Caco-2 (cell line): ENCODE measurements at places on chromosomes 1 and 21. TPM values are rescaled to one million over a fixed set of nuclear protein-coding genes. Genes with fewer than 3 reads are reported as not detected.

- no peak for DNase-seq
- no peak within 1 kb of the TSS for H3K27ac ChIP-seq
- H3K4me3 ChIP-seq = no peak within 1 kb of the TSS
- H3K36me3 ChIP-seq = no peaks in the 10 kb centered on the region
Measured at GRCh38 chr1:173635116-173635515, at the start of gene TEX50. Gene TEX50, plus strand, starts transcription at chr1:173635338. Its CDS starts 184 bp downstream, at chr1:173635522.

The MAP3K7CL gene
- 8.2 and 9.9 TPM in 2 replicates for total RNA-seq

- H3K27ac ChIP-seq = no peak overlapping the region
- DNase-seq = peak; percentile 43
- H3K27me3 ChIP-seq = no peaks in the 10 kb centered on the region
- peaks cover 6% of the 10 kb centered on the region; the same call in 1 of the 2 replicates for H3K4me1 ChIP-seq
- no peak overlapping the region for H3K4me3 ChIP-seq
Measured at GRCh38 chr21:33374450-33375096, 28.6 kb upstream of the IFNGR2 start.

The GJC2 gene
- total RNA-seq = 1.1 and 1.5 TPM in 2 replicates

- no peak overlapping the region for H3K27ac ChIP-seq
Measured at GRCh38 chr1:184362876-184363275, 24.0 kb upstream of the C1orf21 start.

GRCh38 chr1:1875932-1876331, 15.0 kb downstream of the GNB1 start:
- no peak for DNase-seq
- H3K27ac ChIP-seq = no peak overlapping the region
- H3K4me3 ChIP-seq = no peak overlapping the region
- no peaks in the 10 kb centered on the region for H3K4me1 ChIP-seq
- H3K36me3 ChIP-seq = peaks cover 3% of the 10 kb centered on the region; the same call in 1 of the 2 replicates

The SLC5A9 gene
- 3.9 and 4.9 TPM in 2 replicates for total RNA-seq

The ALX3 gene
- not detected in 2 replicates for total RNA-seq

- no peak overlapping the region for H3K4me3 ChIP-seq
- no peaks in the 10 kb centered on the region for H3K4me1 ChIP-seq
- no peaks in the 10 kb centered on the region for H3K27me3 ChIP-seq
- no peak overlapping the region for H3K27ac ChIP-seq
- no peaks in the 10 kb centered on the region for H3K36me3 ChIP-seq
Measured at GRCh38 chr1:52166996-52167753, 25.3 kb downstream of the ZFYVE9 start.

GRCh38 chr1:59901770-59902388, 24.7 kb downstream of the CYP2J2 start:
- DNase-seq = no peak
- no peaks in the 10 kb centered on the region for H3K36me3 ChIP-seq
- no peaks in the 10 kb centered on the region for H3K27me3 ChIP-seq
- H3K27ac ChIP-seq = no peak overlapping the region
- H3K4me1 ChIP-seq = peaks cover 5% of the 10 kb centered on the region; the same call in 1 of the 2 replicates

- peaks cover 7% of the 10 kb centered on the region for H3K36me3 ChIP-seq
- DNase-seq = no peak
- H3K27ac ChIP-seq = peak overlapping the region; percentile 57
- no peaks in the 10 kb centered on the region for H3K27me3 ChIP-seq
Measured at GRCh38 chr1:223756806-223757700, 44.7 kb downstream of the CAPN2 start.

DNA sequence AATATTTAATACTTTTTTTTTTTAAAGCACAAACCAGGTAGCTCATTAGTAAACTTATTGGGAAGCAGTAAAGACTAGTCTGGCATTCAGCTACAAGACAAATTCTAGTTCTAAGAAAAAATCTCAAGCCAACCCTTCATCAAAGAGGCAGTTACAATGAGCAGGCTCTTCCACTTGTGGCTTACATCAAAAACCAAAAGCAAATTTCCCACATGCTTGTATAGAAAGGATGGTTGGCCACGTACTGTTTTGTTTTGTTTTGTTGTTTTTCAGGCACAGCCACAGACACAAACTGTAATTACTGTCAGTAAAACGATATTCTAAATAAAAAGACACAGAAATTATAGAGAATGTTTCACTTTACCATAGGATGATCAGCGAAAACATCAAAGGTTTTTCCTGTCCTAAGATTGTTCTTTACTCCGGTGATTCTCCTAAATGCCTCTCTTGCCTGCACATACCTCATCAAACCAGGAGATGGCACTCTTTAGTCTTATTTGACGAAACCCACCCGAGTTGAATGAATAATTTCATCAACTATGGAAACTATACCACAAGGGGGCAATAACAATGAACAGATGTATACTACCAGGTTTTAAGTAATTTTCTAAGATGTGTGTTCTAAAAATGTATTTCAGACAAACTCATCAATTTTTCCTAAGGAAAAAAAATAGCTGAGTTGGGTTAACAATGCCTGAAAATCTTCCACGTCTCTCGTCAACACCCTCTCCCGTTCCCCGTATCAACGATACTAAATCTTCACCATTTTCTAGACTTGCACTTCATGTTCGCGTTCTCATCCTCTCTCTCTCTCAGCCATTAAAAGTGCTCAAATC, 26.9 kb downstream of the RPL5 start:
- no peak overlapping the region for H3K4me3 ChIP-seq
- no peaks in the 10 kb centered on the region for H3K27me3 ChIP-seq
- H3K36me3 ChIP-seq = no peaks in the 10 kb centered on the region
- no peaks in the 10 kb centered on the region for H3K4me1 ChIP-seq
- H3K27ac ChIP-seq = no peak overlapping the region

DNA sequence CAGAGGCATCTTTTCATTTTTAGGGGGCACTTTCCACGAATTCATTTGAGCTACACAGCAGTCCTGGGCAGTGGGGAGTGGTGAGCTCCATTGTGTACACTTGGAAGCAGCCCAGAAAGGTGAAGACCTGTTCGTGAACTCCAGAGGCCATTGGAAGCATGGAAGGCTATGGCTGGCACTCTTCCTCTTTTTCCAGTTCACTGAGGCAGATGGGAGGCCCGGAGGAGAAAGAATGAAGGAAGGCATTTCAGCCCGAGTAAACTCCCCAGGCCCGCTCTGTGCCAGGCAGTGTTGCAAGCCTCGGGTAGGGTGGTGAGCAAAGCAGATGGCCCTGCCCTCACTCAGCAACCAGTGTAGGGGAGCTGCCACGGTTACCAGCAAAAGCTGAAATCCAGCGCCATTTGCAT, 673 bp upstream of the DHCR24 start:
- no peaks in the 10 kb centered on the region; the same call in 1 of the 2 replicates for H3K36me3 ChIP-seq
- H3K4me3 ChIP-seq = peak overlapping the region; percentile 98
- peak overlapping the region; percentile 89 for H3K27ac ChIP-seq
- no peaks in the 10 kb centered on the region for H3K27me3 ChIP-seq
- no peak for DNase-seq

The S100A16 gene
- 220 and 243 TPM in 2 replicates for total RNA-seq

The COL8A2 gene
- total RNA-seq = 0.07 and 0.18 TPM in 2 replicates

DNA sequence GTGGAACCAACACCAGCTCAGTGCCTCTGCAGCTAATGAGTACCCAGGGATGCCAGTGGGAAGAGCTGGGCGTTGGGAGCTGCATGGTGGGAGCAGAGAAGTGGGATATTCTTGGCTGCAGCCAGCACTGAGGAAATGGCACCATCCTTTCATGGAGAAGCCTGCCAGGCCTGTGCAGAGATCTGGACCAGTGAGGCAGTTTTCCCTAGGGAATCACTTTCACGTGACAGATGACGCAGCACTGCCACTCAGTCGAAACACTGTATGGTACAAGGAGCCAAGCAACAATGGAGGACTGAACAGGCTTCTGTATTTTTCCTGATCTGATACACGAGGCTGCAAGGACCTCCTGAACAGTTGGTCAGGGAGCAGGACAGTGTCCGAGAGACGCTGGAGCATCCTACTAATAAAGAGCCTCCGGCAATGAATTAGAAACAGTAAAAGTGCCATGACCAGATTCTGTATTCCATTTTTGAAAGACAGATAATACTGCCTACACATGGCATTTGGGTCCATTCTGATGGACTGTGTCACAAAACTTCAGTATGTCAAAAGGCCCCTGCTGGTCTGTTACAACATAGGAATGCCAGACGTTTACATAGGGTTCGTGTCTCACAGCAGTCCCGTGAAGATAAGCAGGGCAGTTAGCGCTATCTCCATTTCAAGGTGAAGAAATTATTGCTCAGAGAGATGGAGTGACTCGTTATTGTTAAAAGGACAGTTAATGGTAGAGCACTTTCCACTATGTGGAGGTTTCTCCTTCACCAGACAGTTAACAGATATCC, 44.0 kb upstream of the LMO4 start:
- no peak overlapping the region for H3K27ac ChIP-seq
- peak; percentile 51 for DNase-seq
- no peaks in the 10 kb centered on the region for H3K36me3 ChIP-seq
- H3K27me3 ChIP-seq = no peaks in the 10 kb centered on the region
- H3K4me3 ChIP-seq = no peak overlapping the region

- no peaks in the 10 kb centered on the region for H3K27me3 ChIP-seq
- no peaks in the 10 kb centered on the region for H3K36me3 ChIP-seq
- H3K4me3 ChIP-seq = no peak overlapping the region
- DNase-seq = no peak
- no peaks in the 10 kb centered on the region for H3K4me1 ChIP-seq
- H3K27ac ChIP-seq = peak overlapping the region; percentile 18
Measured at GRCh38 chr21:35284199-35284598, 235.1 kb upstream of the RUNX1 start.

DNA sequence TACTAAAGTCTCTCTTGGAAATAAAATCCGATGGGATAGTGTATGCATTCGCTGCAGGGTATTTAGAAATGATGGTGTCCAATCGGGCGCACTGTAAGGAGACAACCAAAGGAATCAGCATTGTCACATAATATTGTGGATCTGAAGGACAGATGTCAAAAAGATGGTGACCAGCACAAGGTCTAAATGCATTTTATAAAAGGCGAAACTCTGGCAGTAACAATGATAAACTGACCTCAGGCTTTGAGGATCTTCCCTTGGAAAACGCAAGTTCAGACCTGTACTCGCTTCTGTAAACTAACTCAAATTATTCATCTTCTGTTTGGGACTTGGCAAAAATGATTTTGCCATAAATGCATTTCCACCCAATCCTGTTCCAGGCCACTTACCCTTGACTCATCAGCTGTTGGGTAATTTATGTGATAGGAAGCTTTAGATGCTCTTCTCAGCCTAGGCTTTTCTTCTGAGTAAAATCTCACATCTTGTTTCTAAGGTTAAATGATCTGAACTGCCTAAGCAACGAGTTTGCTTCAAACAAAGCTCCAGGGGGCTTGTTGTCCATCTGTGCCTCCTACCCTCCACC, 33.8 kb downstream of the STPG1 start:
- peaks cover 27% of the 10 kb centered on the region for H3K4me1 ChIP-seq
- DNase-seq = no peak
- H3K27ac ChIP-seq = peak overlapping the region; percentile 9

DNA sequence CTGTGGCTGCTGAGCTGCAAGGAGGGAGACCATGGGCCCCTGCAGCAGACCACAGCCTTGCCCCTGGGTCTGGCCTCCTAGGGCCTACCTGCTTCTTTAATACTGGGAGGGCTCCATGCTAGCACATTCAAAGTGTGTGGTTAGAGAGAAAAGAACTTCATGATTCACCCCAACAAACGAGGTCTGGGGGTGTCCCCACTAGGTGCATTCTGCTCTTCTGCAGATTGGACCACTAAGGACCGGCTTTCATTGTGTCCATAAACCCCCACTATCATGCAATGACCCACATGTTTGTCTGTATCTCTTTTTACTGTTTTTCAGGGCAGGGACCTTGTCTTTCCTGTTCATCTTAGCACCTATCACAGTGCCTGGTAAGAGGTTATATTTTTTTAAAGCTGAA, 185.4 kb downstream of the OMA1 start:
- no peaks in the 10 kb centered on the region for H3K27me3 ChIP-seq
- no peak overlapping the region for H3K4me3 ChIP-seq
- no peak for DNase-seq
- no peak overlapping the region for H3K27ac ChIP-seq

- no peaks in the 10 kb centered on the region for H3K27me3 ChIP-seq
- H3K36me3 ChIP-seq = no peaks in the 10 kb centered on the region
- H3K27ac ChIP-seq = peak overlapping the region; percentile 76
- peak overlapping the region; percentile 46; the same call in 1 of the 2 replicates for H3K4me3 ChIP-seq
Measured at GRCh38 chr1:61740751-61741700, 1.3 kb upstream of the PATJ start.

DNA sequence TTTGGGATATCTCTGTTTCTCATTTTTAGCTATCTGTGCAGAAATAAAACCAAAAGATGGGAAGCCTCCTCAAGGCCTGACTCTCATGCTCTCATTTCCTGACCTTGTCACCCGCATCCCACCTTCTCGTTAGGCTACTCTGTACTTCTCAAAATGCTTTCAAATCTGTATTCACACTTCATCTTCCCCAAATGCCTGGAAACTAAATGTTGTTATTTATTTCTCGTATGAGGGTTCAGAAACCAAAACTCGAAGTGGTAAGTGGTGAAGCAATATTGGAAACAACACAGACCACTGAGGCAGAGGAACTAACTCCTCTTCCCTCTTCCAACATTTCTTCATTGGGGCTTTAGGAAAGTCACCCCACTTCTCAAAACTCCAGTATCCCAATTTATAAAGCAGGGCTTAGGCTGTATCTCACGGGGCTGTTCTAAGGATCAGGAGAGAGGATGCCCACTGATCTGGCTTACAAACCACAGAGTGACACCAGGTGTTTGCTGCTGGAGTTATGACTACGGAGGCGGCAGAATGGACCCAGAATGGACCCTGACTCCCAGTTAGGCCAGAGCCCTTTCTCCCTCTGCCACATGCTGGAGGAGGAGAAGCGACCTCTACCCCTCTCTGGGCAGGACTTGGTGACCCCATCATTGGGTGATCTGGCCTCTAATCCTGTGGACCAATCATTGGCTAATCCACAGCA, 3.5 kb downstream of the SLAMF7 start:
- H3K27ac ChIP-seq = no peak overlapping the region
- H3K4me3 ChIP-seq = no peak overlapping the region
- H3K4me1 ChIP-seq = no peaks in the 10 kb centered on the region
- H3K36me3 ChIP-seq = no peaks in the 10 kb centered on the region

- H3K4me3 ChIP-seq = no peak overlapping the region
- H3K36me3 ChIP-seq = no peaks in the 10 kb centered on the region
- no peak for DNase-seq
- H3K27ac ChIP-seq = no peak overlapping the region
Measured at GRCh38 chr1:45536886-45537285, 13.7 kb upstream of the AKR1A1 start.
